PC-3 (cell line): ENCODE measurements at places on chromosomes 2 and 18. TPM values are rescaled to one million over a fixed set of nuclear protein-coding genes. Genes with fewer than 3 reads are reported as not detected.
A peak's percentile ranks its signal among the peaks of the same experiment; 100 is the strongest.

DNA sequence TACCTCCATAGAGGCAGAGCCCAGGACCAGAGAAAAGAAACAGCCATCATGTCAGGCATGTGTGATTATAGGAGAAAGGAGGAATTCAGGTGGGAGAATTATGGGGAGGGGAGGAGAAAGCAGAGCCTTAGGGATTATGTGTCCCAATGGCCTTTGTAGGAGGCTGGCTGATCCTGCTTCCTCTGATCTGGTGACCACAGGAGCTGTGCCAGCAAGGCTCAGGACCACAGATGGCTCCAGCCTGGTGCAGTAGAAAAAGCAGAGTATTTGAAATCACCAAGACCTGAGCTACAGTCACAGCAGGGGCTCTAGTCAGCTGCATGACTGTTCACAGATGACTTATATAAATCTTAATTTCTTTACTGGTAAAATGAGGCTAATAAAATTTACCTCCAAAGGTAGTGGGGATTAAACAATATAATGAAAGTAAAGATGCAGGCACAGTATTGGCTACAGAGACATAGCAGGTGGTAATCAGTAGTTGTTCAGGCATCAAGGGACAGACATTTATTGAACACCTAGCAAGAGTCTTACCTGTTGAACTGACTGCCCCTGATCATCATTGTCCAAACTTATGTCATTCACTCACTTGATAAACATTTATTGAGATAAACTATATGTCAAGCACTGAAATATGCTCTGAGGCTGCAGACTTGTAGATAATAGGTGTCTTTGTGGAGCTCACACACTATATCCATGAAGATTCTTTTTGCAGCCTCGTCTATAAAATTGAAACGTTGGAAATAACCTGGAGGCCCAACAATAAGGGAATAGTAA is 121.3 kb downstream of the MYCN start:
- no peaks in the 10 kb centered on the region for H3K36me3 ChIP-seq
- no peak for DNase-seq
- H3K27me3 ChIP-seq: no peaks in the 10 kb centered on the region
- H3K4me3 ChIP-seq: no peak overlapping the region
- no peak overlapping the region for H3K27ac ChIP-seq
- no peaks in the 10 kb centered on the region for H3K4me1 ChIP-seq

DNA sequence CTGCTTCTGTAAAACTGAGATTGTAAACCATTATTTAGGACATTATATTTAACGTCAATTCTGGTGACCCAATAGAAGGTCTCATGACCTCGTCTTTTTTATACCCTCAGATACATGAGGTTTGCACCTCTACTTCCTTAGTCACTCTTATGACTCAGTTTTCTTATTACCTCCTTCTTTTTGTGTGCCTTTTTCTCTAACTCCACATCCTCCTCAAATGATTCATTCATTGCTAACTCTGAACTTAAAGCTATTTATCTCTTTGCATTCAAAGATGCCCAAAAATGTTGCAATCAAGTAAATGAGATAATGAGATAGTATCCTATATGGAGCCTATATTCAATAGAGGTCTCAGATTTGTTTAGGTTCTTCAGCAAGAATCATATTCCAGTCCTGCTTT is 121.0 kb upstream of the KYNU start:
- peaks cover 24% of the 10 kb centered on the region for H3K4me1 ChIP-seq
- peak; percentile 72 for DNase-seq
- H3K27me3 ChIP-seq: no peaks in the 10 kb centered on the region
- no peaks in the 10 kb centered on the region for H3K36me3 ChIP-seq
- no peak overlapping the region for H3K4me3 ChIP-seq
- H3K27ac ChIP-seq: peak overlapping the region; percentile 48

DNA sequence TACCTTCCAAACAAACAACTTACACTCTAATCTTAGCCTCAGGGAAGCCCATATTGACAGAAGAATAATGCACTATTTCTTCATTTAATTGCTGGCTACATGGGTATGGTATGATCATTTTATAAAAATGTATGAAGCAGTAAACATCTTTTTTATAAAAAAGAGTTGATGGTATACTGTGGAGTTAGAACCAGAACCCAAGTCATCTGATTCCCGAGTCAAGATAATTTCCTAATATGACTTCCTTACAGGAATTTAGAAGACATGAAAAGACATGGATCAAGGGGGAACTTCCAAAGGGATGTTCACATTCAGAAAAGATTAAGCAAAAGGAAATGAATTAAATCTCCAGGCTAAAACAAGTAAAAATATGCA is 171.8 kb downstream of the NBAS start:
- no peaks in the 10 kb centered on the region; the same call in 1 of the 2 replicates for H3K36me3 ChIP-seq
- no peak for DNase-seq
- peaks cover 5% of the 10 kb centered on the region; the same call in 1 of the 2 replicates for H3K4me1 ChIP-seq
- H3K27ac ChIP-seq: no peak overlapping the region
- H3K4me3 ChIP-seq: no peak overlapping the region

- H3K27ac ChIP-seq: no peak overlapping the region
- peaks cover 25% of the 10 kb centered on the region for H3K36me3 ChIP-seq
- peaks cover 1% of the 10 kb centered on the region; the same call in 1 of the 2 replicates for H3K4me1 ChIP-seq
- H3K27me3 ChIP-seq: no peaks in the 10 kb centered on the region
Measured at GRCh38 chr2:46380038-46380940, 83.1 kb downstream of the EPAS1 start.

Gene CRYGB
- not detected in 2 replicates for total RNA-seq

Gene TTLL4
- total RNA-seq: 21.0 and 32.9 TPM in 2 replicates

Gene CNTNAP5
- total RNA-seq: not detected in 2 replicates

DNA sequence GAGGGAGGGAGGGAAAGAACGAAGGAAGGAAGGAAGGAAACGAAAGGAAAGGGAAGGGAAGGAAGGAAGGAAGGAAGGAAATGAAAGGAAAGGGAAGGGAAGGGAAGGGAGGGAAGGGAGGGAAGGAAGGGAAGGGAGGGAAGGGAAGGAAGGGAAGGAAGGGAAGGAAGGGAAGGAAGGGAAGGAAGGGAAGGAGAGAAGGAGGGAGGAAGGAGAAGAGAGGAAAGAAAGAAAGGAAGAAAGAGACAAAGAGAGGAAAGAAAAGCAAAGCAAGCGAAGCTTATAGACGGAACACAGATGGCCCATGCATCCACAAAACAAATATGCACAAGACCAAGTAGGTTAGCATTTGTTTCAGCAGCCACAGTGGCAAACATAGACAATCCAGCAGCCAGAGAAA is 20.4 kb upstream of the GALNT3 start:
- no peaks in the 10 kb centered on the region for H3K27me3 ChIP-seq
- no peak for DNase-seq
- no peaks in the 10 kb centered on the region for H3K4me1 ChIP-seq
- H3K27ac ChIP-seq: no peak overlapping the region
- H3K4me3 ChIP-seq: no peak overlapping the region

Gene DNPEP
- 86.2 and 114 TPM in 2 replicates for total RNA-seq

Gene SIX3
- 0.07 TPM in 1 of 2 replicates, not detected in the other for total RNA-seq

Gene MRO
- total RNA-seq: 0.55 TPM in 1 of 2 replicates, not detected in the other

Gene CNNM4
- 12.5 and 15.1 TPM in 2 replicates for total RNA-seq

Gene APLF
- 0.69 and 2.4 TPM in 2 replicates for total RNA-seq

DNA sequence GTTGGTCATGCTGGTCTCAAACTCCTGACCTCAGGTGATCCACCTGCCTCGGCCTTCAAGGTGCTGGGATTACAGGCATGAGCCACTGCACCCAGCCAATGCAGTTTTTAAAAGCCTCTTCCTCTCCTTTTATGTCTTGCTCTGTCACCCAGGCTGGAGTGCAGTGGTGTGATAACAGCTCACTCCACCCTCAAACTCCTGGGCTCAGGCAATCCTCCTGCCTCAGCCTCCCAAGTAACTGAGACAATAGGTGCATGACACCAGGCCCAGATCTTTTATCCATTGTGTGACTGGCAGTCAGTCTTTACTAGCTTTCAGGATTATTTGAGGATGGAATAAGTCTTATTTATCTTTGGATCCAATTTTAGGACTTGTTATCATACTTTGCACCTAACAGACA is 13.2 kb downstream of the KCTD18 start:
- DNase-seq: no peak
- H3K27ac ChIP-seq: no peak overlapping the region
- no peak overlapping the region for H3K4me3 ChIP-seq

GRCh38 chr2:73999881-74000597 is 15.3 kb downstream of the TET3 start:
- H3K4me3 ChIP-seq: no peak overlapping the region
- no peaks in the 10 kb centered on the region for H3K36me3 ChIP-seq
- DNase-seq: peak; percentile 26
- H3K27me3 ChIP-seq: no peaks in the 10 kb centered on the region
- H3K4me1 ChIP-seq: peaks cover 38% of the 10 kb centered on the region

Gene CRYBA2
- 6.4 and 13.5 TPM in 2 replicates for total RNA-seq

Gene FAM228A
- total RNA-seq: not detected in 2 replicates

Gene CIDEA
- not detected in 2 replicates for total RNA-seq

DNA sequence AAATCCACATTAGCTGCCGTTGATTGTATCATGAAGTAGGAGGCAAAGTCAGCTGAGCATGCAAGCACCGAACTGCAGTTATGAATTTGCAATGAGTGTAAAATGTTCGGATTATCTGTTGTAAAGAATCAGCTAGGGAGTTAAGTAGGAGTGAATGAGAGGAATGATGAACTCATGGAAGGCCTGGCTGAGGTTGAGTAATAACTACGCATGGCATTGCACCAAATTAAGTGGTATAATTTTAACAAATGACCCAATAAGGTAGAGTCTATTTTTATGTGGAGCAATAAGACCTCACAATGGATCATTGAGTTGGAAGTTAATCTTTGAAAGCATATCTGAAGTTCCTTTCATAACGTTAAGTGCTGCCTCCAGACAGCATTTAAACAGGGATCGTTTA is 288.2 kb upstream of the CHST9 start:
- H3K27me3 ChIP-seq: peaks cover 45% of the 10 kb centered on the region
- H3K27ac ChIP-seq: no peak overlapping the region
- H3K36me3 ChIP-seq: no peaks in the 10 kb centered on the region
- H3K4me3 ChIP-seq: no peak overlapping the region

GRCh38 chr2:236175548-236176150 is 7.5 kb upstream of the GBX2 start:
- H3K4me3 ChIP-seq: no peak overlapping the region
- peaks cover 14% of the 10 kb centered on the region for H3K4me1 ChIP-seq
- H3K27ac ChIP-seq: no peak overlapping the region
- peak; percentile 20 for DNase-seq
- H3K36me3 ChIP-seq: no peaks in the 10 kb centered on the region

Gene BOLL
- total RNA-seq: not detected in 2 replicates

GRCh38 chr2:200199576-200200263 is 106.8 kb upstream of the SPATS2L start:
- peaks cover 6% of the 10 kb centered on the region; the same call in 1 of the 2 replicates for H3K4me1 ChIP-seq
- H3K36me3 ChIP-seq: no peaks in the 10 kb centered on the region
- H3K4me3 ChIP-seq: no peak overlapping the region
- DNase-seq: peak; percentile 9
- no peaks in the 10 kb centered on the region for H3K27me3 ChIP-seq

GRCh38 chr2:46392561-46393346 is 86.6 kb upstream of the TMEM247 start:
- H3K36me3 ChIP-seq: no peaks in the 10 kb centered on the region
- DNase-seq: no peak
- no peak overlapping the region for H3K4me3 ChIP-seq
- no peak overlapping the region for H3K27ac ChIP-seq

Gene SERPINB13
- not detected in 2 replicates for total RNA-seq

- H3K27me3 ChIP-seq: no peaks in the 10 kb centered on the region
- no peak overlapping the region for H3K4me3 ChIP-seq
Measured at GRCh38 chr2:204504594-204504993, 40.7 kb upstream of the PARD3B start.

DNA sequence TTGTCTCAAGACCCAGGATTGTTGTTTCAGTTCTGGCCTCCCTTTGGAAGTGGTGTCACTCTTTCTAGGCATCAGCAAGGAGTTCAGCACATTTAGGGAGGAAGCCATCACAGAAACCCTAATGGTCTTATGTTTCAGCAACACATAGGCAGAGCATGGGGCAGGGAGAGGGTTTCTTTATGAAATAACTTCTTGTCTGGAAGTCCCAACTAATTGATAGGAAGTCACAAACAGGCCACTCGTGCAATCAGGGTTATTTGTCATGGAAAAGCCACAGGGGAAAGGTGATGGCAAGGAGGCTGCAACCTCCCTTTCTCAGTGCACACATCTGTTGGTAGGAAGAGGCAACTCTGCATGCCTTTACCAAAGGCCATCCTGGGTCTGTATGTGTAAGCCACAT is 103.0 kb downstream of the BCL11A start:
- no peaks in the 10 kb centered on the region for H3K36me3 ChIP-seq
- no peak overlapping the region for H3K27ac ChIP-seq
- no peak for DNase-seq
- H3K27me3 ChIP-seq: no peaks in the 10 kb centered on the region

- H3K27me3 ChIP-seq: no peaks in the 10 kb centered on the region
- H3K36me3 ChIP-seq: no peaks in the 10 kb centered on the region
- peak; percentile 89 for DNase-seq
- no peak overlapping the region for H3K27ac ChIP-seq
- no peaks in the 10 kb centered on the region for H3K4me1 ChIP-seq
Measured at GRCh38 chr2:176653479-176654443, 384.5 kb downstream of the MTX2 start.

Gene CSRNP3
- 2.2 and 8.3 TPM in 2 replicates for total RNA-seq

DNA sequence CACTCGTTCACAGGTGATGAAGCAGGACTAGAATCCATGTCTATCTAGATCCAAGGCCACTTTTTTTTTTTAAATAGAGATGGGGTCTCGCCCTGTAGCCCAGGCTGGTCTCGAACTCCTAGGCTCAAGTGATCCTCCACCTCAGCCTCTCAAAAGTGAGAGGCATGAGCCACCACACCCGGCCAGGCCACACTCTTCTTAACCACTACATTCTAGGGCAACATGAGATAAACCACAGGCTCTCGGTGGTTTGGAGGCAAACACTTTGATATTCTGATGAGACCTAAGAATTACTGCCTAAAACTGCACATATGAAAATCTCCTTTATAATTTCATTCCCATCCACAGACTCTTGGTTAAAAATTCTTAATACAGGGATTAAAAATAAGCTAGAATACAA is 51.8 kb downstream of the USP34 start:
- H3K27me3 ChIP-seq: no peaks in the 10 kb centered on the region
- no peak overlapping the region for H3K27ac ChIP-seq
- DNase-seq: no peak

GRCh38 chr18:48576457-48576771 is 37.6 kb downstream of the CTIF start:
- H3K27ac ChIP-seq: no peak overlapping the region
- no peak overlapping the region for H3K4me3 ChIP-seq
- DNase-seq: no peak
- no peaks in the 10 kb centered on the region for H3K4me1 ChIP-seq
- H3K27me3 ChIP-seq: no peaks in the 10 kb centered on the region

DNA sequence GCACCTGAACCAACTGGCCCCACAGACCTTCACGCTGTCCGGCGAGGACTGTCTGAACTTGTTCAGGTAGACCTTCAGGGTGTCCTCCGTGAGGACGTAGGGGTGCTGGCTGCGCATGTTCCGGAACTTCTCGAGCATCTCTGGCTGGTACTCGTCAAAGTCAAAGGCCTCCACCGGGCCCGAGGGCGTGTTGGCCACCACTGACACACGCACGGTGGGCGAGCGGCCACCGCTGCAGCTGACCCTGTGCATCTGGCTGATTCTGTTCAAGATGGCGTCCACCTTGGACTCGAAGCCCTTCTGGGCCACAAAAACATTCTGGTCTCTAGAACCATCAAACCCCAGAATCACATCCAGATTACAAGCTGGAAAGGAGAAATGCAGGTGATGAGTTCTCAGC is 48.3 kb downstream of the COL6A3 start:
- no peak overlapping the region for H3K4me3 ChIP-seq
- H3K27ac ChIP-seq: no peak overlapping the region
- DNase-seq: no peak
- no peaks in the 10 kb centered on the region for H3K4me1 ChIP-seq

- H3K4me1 ChIP-seq: no peaks in the 10 kb centered on the region
- no peaks in the 10 kb centered on the region for H3K36me3 ChIP-seq
- no peaks in the 10 kb centered on the region for H3K27me3 ChIP-seq
- no peak overlapping the region for H3K27ac ChIP-seq
- H3K4me3 ChIP-seq: no peak overlapping the region
Measured at GRCh38 chr2:112155331-112156151, 17.4 kb downstream of the FBLN7 start.
